ENCODE measurements at places on chromosomes 5 and 9.

GRCh38 chr9:133700819-133701320, 37.3 kb downstream of the SARDH start:
- DNase-seq, result no peak

GRCh38 chr9:98639133-98639532, 69.6 kb downstream of the GABBR2 start:
- no peak for DNase-seq

GRCh38 chr5:172637110-172637580, 3.9 kb upstream of the NEURL1B start:
- DNase-seq, result no peak

DNA sequence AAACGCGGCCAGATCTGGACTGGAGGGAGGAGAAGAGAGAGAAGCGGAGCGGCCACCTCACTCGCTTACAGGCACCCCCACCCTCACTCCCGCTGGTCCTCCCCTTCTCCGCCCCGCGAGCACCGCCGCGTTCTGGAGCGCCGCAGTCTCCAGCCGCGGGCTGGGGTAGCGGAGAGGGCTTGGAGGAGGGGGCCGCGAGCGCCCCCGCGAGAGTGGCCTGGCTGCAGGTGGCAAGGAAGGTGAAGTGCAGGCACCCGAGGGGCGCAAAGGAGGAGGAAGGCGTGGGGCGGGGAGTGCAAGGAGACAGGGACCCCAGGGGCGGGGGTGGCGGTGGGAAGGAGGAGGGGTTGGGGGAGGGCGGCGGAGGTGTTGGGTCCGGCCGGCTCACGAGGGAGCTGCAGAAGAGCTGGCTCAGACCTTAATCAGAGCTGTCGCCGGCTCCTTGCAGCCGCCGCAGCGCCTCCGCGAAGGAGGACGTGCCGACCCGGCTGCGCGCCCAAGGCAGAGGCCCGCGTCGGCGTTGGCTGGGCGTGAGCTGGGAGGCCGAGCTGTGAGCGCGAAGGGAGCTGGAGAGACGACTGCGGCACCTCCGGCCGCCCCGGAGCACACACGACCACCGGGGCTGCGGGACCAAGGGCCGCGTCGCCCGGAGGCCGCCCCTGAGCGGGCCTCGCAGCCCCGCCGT, at the start of gene DMRT3:
DMRT3 (plus strand) TSS at position 398 of the 685 bp plus-strand sequence. CDS start 347 bp downstream, outside the sequence.
- DNase-seq, result no peak
